Stimulated activated CD4-positive, alpha-beta T cell treated with anti-CD3 and anti-CD28 coated beads, Interleukin-15, amount 100 ng/mL, for 1 hour (primary cell): ENCODE measurements at places on chromosomes 11 and 22.

- DNase-seq = no peak
These were observed 7.9 kb upstream of the SCGB1A1 start for GRCh38 chr11:62410972-62411371.

DNA sequence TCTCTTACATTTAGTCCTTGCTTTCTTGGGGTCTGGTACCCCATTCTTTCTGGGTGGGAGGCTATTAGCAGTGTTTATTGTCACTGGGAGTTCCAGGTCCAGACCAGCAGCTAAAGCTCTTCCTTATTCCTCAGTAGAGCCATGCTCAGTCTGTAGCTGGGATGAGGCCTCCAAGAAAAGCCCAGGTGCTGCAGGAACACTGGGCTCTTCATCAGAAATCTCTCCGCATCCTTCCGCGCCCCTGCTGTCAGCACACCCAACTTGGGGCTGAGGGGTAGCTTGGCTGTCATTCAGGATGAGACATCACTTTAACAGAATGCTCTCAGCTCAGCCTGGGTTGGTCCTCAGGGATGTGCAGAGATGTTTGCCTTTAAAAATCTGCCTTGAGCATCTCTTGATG, 97.5 kb downstream of the GRAMD1B start:
- DNase-seq = no peak

GRCh38 chr22:32665676-32666075, 135.8 kb upstream of the TIMP3 start:
- no peak for DNase-seq

GRCh38 chr22:30001459-30001858, 78.8 kb upstream of the HORMAD2 start:
- no peak for DNase-seq

DNA sequence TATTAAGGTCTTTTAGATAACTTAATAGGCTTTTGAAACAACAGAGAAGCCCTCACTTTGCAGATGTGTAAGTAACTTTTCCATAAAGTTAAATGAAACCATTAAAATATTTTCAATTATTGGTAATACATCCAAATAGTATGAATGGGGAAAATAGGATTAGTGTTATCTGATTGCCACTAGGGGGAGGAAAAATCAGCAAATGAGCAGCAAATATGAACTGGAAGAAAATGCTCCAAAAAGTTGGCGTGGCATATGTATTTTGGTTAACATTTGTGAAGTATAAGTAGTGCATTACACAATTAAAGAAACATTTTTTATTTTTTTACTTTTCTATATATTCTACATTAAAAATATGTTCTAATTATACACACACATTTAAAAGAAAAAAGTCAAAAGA, 259.8 kb upstream of the ANO5 start:
- DNase-seq = no peak

DNA sequence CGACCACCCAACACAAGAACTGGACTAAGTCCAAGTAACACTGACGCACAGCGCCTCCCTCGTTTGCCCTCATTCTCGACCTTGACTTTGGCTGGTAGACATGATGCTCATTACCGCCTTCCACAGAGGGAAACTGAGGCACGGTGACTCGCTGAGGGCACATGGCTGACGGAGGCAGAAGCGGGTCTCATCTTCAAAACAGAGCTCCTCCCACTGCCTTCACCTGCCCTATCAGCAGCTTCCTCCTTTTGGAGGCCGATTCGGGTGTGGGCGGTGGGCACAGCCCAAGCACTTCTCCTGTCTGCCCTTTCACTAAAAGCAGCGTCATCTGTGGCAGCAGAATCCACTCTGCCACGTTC, 2.0 kb upstream of the KMT5B start:
- no peak for DNase-seq

DNA sequence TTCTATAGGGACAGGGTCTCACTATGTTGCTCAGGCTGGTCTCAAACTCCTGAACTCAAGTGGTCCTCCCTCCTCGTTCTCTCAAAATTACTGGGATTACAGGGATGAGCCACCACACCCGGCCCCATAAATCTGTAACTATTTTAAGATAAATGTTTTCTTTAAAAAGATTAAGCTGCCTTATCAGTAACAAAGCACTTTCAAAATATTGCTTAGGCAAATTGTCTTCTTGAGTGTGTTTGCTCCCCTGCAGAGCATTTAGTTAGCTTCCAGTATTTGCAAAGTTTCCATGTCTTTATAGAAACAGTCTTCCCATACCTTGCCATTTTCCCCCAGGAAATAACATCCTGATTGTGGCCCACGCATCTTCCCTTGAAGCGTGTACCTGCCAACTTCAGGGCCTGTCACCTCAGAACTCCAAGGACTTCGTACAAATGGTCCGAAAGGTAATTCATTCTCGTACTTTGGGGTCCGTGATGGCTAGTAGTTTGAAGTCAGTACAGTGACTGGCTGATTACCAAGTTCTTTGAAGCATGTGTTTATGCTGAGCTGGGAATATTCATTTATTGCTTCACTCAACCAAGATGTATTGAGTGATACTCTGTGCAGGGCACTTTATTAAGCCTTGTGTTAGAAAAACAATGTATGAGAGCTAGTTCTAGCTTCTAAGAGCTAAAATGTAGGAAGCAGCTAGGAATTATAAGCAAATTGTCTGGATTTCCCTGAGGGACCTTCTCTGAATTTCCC, 30.4 kb upstream of the CRTAM start:
- DNase-seq = no peak

GRCh38 chr22:37016134-37016910, 2.9 kb downstream of the TST start:
- no peak for DNase-seq
